ENCODE measurements at places on chromosomes 1 and 21.

- peak; percentile 58 for DNase-seq
Observed at GRCh38 chr1:27026621-27027574, 14.2 kb upstream of the TENT5B start.

- DNase-seq: no peak
Observed at GRCh38 chr1:97424209-97424608, 496.6 kb downstream of the DPYD start.

DNA sequence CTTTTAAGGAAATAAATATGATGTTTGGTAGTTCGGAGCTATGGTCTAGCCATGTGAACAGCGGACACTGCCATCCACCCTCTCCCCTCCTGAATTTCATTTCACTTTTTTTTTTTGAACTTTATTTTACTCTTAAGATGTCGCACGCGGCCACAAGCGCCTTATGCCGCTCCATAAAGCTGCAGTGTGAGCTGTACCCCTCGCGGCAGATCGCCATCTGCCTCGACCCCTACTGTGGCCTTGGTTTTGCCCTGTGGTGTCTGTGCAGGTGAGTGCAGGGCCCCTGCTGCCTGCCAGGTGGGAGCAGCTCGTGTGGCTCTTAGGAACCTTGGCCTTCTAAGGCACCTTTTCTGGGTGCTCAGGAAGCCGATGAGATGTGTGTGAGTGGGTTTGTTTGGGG lies 48.1 kb downstream of the S100B start:
- no peak for DNase-seq

DNA sequence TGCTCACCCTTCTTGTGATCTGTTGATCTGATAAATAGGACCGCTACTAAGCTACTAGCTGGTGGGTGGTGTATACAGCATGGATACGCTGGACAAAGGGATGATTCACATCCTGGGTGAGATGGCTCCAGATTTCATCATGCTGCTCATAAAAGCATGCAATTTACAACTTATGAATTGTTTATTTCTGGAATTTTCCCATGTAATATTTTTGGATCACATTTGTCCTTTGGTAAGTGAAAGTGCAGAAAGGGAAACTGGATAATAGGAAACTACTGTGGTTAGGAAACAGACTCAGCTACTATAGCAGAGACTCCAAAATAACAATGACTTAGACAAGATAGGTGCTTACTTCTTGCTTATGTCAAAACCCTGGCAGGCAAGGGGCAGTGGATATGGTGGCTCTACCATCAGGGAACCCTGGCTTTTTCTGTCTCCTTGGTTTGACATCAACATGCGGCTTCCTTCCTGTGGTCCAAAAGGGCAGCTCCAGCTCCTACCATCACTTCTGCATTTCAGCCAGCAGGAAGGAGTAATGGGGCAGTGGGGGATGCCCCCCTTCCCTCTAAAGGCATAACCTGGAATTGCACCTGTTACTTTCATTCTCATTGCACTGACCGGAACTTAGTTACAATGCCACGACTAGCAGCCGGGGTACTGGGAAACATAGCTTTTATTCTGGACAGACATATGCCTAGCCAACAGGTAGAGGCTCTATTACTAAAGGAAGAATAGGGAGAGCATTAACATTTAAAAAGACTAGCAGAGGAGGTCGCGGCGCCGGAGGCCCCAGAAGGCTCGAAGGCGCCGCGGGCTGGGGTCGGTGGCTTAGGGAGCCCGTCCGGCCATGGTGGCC lies 13.8 kb upstream of the AK2 start:
- no peak for DNase-seq

GRCh38 chr1:222466150-222466865 lies 81.6 kb downstream of the HHIPL2 start:
- no peak for DNase-seq

DNA sequence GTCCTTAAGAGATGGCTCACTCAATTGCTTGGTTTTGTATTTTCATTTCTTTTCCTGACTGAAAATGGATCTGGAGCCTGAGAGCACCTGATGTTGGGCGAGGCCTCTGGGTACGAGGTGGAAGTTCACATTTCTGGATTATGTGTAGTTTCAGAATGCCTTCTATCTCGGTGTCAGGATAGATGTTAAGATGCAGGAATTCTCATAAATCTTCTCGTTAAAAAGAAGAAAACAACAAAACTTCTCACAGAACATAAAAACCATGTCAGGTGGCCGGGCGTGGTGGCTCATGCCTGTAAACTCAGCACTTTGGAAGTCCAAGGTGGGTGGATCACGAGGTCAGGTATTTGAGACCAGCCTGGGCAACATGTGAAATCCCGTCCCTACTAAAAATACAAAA lies 101.8 kb downstream of the RHOU start:
- no peak for DNase-seq

- no peak for DNase-seq
Observed at GRCh38 chr1:28297826-28298225, 31.0 kb upstream of the MED18 start.

- DNase-seq: no peak
Observed at GRCh38 chr1:3467096-3468036, 12.9 kb downstream of the ARHGEF16 start.

DNA sequence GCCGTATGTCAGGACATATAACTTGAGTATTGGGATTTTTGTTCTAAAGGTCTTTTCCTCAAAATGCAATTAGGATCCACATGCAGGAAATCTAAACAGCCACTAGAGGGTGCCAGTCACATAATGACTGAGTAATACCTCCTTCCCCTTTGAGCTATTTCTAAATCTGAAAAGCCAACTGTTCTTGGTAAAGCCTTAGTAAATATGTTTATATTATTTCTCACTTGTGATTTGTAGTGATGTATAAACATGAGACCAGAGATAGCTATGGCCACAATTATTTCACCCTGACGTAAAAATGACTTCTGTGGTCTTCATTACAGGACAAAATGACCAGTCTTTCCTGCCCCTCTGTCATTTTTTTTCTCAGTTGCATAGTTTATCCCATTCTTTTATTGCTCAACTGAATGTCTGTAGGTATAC lies 41.0 kb upstream of the DR1 start:
- DNase-seq: peak; percentile 67

GRCh38 chr1:203592156-203592555 lies 34.5 kb upstream of the ATP2B4 start:
- DNase-seq: peak; percentile 58

DNA sequence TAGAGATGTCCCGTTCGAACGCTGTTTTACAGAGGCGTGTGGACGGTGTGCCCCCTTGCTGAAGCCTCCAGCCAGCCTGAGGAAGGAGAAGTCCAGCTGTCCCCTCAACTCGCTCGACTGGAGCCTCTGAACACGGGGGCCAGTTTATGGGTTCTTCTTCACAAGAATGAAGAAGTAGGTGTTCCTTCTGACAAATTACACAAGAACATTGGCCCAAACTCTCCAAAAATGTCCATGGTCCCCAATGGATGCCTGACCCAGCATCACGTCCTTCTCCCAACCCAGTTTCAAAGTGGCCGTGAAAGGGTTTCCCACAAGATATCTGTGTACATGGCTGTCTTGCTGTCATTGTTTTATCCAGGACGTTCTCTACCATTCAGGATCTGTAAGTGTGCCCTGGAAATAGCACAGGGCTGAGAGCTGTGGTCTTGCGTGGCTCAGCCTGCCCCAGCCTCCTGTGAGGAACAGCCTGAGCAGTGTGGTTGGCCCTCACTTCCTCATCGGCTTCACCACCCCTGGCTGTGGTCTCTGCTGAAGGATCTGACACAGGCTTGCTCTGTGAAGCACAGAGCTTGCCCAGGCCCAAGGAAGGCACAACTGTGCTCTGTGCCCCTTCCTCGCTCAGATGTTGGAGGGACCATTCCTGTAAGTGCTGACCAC lies 1.0 kb upstream of the S100B start:
- no peak for DNase-seq

- no peak for DNase-seq
Observed at GRCh38 chr1:15620155-15620545, 2.9 kb downstream of the DDI2 start.

GRCh38 chr1:205514211-205515142 lies 10.0 kb downstream of the CDK18 start:
- DNase-seq: no peak

DNA sequence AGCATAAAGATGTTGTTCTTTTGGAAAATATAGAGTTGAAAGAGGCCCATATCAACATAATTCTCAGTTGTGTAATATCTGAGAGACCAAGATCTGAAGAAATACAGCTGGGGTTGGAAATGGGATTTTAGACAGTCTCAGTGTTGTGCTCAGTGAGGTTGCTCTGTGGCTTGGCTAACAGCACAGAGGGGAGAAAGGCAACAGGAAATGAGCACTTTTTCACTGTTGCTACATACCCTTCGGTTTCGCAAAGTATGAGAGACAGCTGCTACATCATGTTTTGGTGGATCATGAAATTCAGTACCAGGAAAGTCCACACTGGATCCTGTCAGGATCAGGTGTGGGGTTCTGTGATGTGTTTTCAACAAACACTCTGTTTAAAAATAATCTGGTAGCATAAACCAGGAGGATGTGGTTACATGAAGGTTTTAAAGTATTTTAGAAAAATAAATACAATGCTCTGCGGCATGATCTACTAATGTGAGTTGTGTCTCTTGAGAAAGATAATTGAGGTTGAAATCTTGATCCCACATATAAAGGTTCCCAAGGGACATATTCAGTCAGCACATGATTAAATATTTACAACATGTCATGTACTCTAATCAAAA lies 7.0 kb upstream of the GPR88 start:
- peak; percentile 26 for DNase-seq

DNA sequence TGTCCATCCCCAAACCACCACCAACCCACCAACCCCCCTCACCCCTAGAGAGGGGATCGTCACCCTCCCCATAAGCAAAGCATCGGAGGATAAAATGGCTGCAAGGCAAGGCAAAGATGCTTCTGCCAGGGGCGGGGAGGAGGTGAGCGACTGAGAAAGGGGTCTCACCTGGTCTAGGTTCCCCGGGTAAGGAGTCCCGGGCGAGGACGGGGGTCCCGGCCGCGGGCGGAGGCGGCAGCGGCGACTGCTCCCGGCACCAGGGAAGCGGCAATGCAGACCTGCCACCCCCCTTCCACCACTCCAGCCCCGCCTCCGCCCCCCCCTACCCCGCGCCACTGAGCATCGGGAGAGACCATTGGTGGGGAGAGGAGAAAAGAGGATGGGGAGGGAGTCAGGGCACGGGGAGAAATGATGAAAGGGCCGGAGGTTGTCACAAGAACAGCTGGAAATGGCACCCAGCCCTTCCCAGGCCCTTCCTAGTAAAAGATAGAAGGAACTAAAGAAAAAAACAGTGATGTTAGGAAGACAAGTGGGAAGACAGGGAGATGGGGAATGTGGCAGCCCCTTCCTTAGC lies at the start of gene SV2A:
TSS of gene SV2A (minus strand) at position 274 of the 574 bp plus-strand sequence. CDS start 4,004 bp downstream, outside the sequence.
- peak; percentile 59 for DNase-seq

DNA sequence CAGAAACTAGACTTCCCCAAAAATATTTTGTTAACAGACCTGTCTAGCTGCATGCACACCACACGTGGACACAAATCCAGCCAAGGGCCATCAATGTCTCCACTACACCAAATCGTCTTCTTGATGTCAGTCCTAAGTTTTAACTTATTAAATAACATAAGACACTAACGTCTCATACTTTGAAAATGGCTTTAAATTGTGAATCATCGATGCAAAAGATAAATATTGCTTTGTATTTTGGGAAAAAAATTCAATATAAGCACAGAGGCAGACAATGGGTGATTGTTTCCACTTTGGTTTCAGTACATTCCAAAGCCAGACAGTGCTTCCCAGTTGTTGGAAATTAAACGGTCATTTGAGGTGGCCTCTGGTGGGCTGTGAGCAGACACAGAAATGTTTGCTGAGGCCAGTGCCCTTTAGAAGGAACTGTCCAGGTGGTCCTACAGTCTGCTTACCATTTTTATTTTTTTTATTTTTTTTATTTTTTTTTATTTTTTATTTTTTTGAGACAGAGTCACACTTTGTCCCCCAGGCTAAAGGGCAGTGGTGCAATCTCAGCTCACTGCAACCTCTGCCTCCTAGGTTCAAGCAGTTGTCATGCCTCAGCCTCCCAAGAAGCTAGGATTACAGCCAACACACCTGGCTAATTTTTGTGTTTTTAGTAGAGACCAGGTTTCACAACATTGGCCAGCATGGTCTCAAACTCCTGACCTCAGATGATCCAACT lies 1.8 kb upstream of the KIAA2013 start:
- DNase-seq: no peak

DNA sequence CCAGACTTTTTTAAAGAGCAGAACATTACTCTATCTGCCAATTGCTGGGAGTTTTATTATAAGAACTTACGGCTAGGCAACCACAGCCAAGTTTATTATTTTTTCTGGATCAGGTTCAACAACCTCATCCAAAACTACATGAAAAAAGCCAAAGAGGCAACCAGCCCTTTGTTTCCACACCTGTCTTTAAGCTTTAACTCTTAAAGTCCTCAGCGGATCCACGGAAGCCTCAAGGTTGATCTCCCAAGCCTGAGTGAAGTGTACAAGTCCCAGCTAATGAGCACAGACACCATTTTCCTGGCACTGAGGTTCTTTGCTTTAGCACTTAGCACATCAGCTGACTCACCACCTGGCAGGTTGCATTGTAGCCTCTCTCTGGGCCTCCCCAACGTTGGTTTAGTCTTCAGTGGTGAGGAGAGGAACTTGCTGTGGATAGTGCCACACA lies 143.1 kb downstream of the TGFBR3 start:
- DNase-seq: no peak

- no peak for DNase-seq
Observed at GRCh38 chr1:186950547-186950946, 121.8 kb downstream of the PLA2G4A start.

DNA sequence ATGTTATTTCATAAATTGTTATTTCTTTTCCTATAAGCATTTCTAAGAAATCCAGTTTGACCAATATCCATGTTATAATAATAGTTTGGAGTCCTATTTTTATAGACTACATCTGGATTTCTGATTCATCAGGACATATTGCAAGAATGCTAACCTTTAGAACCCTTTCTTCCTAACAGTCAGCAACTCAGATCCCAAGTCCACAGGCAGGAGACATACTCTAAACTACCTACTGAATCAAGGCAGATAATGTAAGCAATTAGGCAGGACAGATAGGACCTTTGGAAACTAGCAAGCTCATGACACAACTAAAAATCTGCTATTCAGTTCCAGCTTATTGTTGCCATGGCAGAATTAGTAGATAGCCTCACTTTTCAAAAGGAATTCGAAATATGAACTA lies 104.1 kb downstream of the DENND1B start:
- DNase-seq: no peak

DNA sequence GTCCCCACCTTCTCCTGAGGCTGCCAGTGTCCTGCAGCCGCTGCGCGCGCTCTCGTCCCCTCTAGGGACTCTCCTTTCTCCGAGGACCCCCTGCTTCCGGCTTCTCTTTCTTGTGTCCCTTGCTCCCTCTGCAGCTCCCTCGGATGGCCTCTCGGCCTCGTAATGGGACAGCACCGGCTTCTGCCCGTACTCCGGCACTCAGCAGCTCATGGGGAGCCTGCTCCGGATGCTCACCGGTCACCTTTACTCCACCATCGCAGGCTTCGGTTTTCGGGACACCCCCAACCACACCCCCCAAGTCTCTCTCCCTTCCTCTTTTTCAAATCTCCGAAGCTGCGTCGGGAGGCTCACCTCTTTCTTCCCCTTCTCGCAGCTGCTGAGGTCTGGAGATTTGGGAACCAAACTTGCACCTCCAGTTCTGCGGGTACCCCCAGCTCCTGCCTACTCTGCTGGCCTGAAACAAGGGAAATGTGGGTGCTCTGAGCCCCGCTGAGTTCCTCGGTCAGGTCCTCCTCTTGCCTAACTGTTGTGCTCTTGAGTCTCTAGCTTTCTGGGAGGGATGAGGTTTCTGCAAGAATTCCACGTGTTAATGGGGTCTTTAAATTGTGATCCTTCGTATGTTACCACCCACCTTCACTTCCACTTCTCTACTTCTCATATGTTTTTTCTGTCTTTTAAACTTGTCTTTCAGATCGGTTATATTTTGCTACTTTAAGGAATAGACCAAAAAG lies 930 bp downstream of the CDC14A start:
- peak; percentile 53 for DNase-seq

- DNase-seq: no peak
Observed at GRCh38 chr21:43372663-43373361, 54.1 kb downstream of the SIK1 start.

Data from left kidney (tissue), 8 donors.